Tibial nerve (tissue), 4 donors: ENCODE measurements at places on chromosomes 16 and 17. TPM values are rescaled to one million over a fixed set of nuclear protein-coding genes. Genes with fewer than 3 reads are reported as not detected.
A peak's percentile ranks its signal among the peaks of the same experiment; 100 is the strongest.

- DNase-seq = no peak
These were observed 29.9 kb downstream of the MIS12 start for GRCh38 chr17:5516060-5516792.

- no peak for DNase-seq
These were observed 1.8 kb downstream of the SHBG start for GRCh38 chr17:7631398-7632380.

DNA sequence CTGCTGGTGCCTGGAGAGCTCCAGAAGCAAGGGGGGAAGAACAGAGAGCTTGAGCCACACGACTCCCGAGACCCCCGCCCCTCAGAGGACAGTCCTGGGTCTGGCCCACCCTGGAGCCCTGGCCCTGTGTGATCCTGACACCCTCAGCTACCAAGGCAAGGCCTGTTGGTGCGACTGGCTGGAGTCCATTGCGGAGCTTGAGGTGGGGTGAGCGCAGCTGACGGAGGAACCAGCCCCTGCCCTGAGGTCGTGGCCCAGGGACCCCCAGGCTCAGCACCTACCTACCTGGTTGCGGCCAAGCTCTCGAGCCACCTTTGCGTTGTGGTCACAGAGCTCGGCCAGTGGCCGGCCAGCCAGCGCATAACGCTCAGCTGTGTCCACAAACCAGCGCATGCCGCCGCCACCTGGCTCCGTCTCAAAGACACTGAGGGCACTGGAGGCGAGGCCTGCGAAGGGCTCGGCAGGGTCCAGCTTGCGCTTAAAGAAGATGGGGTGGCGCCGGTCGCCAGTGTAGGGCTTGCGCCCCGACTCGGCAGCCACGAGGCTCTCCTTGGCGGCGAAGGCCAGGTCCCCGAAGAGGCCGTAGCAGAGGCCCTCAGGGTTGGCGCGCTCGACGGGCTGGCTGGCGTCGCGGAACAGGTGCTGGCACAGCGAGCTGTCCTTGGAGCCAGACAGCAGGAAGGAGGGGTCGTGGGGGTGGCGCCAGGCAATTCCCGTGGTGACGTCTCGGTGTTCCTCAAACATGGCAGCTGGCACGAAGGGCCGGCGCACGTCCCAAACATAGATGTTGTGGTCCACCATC lies 2.5 kb upstream of the JMJD8 start:
- no peak for DNase-seq

DNA sequence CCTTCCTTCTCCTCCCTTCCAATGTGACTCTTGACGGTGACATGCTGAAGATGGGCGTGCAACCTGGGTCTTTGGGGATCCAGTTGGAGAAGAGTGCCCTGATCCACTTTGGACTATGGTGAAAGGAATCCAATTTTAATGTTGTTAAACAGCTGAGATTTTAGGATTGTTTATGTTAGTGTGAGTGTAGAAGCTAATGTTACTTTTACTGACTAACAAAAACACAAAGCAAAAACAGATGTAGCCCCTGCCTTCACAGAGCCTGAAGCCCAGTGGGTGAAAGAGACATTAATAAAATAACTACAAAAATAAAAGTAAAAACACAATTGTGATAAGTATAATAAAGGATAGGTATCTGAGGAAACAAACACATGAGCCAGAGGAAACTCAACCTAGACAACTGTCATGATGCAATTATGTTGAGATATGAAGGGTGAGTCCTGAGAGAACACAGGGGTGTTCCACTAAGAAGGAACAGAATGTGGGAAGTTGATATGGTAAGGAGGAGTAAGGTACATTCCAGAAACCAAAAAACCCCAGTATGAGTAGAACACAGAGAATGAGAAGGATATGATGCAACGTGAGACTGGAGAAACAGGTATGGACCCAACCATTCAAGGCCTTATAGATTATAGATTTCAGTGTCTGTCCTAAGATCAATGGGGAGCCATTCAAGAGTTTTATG lies 115.1 kb upstream of the PMFBP1 start:
- no peak for DNase-seq

GRCh38 chr17:4980644-4981216 lies 6.7 kb downstream of the CAMTA2 start:
- no peak for DNase-seq

- no peak for DNase-seq
These were observed 15.4 kb downstream of the NAA60 start for GRCh38 chr16:3458852-3459361.

DNA sequence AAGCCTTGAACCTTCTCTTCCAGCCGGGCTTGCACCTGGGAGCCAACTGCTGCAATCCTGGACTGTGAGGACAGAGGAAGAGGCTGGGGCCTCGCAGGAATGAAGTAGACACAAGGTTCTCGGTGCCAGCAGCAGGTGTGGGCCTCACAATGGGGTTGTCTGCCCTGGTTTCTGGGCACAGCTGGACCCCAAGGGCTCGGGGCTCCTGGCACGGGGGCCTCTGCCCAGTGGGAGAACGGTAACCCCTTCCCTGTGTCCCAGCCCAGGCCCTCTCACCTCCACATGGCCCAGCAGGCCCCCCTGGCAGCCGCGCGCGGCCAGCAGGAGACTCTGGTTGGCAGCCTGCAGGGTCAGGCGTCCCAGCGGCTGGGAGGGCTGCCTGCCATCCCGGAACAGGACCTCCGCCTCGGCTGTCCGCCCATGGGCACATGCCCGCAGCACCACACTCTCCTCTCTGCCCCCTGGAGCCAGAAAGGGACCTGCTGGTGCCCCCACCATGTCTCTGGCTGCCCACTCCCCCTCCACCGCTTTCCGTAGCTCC lies 46.9 kb downstream of the RMI2 start:
- no peak for DNase-seq

GRCh38 chr17:1011760-1012735 lies 15.1 kb downstream of the TIMM22 start:
- no peak for DNase-seq

The THAP11 gene
- total RNA-seq = 47.1 TPM

DNA sequence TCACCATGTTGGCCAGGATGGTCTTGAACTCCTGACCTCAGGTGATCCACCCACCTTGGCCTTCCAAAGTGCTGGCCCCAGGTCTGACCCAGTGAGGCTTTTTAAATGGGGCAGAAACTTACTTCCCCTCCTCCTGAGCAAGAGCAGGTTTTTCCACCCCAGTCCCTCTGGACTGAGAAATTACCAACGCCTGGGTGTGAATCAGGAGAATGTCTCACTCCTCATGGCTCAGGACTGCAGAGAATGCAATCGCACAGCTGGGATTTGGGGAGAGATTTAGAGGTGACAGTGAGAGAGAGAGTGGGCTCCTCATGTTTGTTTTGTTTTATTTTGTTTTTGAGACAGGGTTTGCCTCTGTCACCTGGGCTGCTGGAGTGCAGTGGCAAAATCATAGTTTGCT lies 203.6 kb downstream of the RAB11FIP4 start:
- no peak for DNase-seq

The ATMIN gene
- total RNA-seq = 24.7 TPM

The TMEM98 gene
- total RNA-seq = 191 TPM

DNA sequence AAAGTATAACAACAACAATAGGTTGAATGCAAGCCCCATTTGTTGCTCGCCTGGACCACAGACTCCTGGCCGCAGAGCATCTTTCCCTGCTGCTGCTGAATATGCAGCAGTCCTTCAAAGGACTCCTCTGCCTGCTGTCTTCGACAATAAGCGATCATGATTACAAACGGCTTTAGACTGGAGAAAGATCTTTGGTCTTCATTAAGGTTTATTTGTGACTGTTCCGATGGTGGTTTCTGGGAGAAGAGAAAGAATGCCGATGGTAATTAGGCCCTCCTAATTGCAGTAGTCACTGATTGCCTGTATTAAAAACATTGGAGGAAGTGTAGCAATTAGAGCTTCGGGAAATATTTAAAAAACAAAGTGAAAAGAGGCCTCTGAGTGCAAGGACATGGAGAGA lies 138.2 kb downstream of the CACNG3 start:
- DNase-seq = no peak

GRCh38 chr16:6247775-6248174 lies 1084.9 kb upstream of the RBFOX1 start:
- DNase-seq = no peak

- DNase-seq = no peak
These were observed 109.0 kb downstream of the HS3ST3A1 start for GRCh38 chr17:13492737-13493122.

The PPY gene
- not detected for total RNA-seq

The MPV17L gene
- total RNA-seq = 18.6 TPM

- DNase-seq = no peak
These were observed 43.8 kb downstream of the COX10 start for GRCh38 chr17:14113137-14113536.

GRCh38 chr16:89764711-89765201 lies 43.4 kb downstream of the ZNF276 start:
- DNase-seq = peak; percentile 21

The FTO gene
- 127 TPM for total RNA-seq

The CLEC19A gene
- total RNA-seq = not detected

DNA sequence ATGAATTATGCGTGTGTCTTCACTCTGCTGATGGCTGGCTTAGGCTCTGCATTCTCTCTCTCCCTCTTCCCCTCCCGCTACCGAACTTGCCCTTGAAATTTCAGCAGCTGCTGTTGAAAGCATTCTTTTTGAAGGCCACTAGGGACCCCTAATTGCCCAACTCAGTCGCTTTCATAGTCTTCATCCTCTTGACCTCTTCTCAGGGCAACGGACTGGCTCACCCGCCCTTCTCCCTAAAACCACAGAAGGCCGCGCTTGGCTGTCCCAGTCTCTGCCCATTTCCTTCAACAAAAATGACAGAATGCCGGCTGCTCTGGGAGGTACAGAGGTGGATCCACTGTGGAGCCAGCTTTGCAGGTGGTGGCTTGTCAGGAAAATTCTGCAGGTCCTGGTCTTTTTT lies 21.0 kb upstream of the FMNL1 start:
- peak; percentile 68 for DNase-seq

DNA sequence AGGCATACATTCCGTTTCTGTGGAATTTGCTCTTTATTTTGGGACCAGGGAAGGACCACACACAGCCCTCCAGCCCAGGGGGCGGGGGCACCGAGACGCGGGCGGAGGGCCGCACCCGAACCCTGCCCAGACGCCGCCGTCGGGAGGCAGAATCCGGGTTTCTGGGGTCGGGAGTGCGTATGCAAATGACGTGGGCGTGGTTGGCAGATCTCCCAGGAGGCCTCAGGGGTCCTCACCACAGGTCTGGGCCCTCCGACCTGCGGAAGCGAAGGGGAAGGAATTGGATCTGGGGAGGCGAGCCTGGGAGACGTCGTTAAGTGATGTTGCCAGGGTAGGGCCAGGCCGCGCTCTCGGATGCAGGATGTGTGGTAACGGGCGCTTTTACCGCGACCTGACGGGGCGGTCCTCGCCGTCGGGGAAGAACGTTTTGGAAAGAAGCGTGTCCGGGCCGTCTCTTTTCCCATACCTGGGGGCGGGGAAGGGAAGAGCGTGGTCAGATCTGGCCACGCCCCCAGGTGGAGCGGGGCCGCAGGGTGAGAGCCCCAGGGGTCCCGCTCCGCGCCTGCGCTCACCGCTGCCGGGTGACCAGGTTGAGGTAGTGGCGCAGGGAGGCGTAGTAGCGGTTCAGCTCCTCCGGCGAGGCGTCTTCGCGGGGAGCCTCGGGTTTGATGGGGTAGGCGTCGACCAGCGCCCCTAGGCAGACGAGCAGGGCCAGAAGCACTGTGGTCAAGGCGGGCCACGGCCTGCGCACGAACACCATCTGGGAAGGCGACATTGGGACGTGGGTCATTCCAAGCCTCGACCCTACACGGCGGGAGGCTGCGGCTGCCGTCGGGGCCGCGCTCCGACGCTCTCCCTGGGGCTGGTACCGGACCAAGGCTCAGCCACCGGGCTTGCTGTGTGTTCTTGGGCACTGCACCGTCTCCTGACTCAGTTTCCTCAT lies 745 bp downstream of the PYY start:
- no peak for DNase-seq

DNA sequence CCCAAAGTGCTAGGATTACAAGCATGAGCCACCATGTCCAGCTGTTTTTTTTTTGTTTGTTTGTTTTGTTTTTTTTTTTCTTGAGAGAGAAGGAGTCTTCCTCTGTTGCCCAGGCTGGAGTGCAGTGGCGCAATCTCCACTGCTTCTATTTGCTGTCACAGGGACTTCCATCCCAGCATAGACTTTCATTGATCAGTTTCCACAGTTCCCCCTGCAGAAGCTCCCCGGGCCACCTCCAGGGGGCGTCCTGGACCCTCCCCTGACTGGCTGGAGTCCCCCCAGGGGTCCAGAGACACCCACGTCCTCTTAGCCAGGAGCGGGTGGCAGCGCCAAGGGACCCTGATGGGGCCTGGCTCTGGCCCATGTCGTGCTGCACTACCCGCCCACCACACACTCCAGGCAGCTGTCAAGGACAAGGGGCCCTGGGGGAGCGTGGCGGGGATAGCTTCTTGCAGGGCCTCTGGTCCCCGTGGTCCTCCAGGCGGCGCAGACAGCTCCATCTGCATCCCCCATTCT lies 3.1 kb upstream of the NPW start:
- no peak for DNase-seq

GRCh38 chr16:72023962-72024361 lies 15.4 kb downstream of the DHODH start:
- DNase-seq = no peak

DNA sequence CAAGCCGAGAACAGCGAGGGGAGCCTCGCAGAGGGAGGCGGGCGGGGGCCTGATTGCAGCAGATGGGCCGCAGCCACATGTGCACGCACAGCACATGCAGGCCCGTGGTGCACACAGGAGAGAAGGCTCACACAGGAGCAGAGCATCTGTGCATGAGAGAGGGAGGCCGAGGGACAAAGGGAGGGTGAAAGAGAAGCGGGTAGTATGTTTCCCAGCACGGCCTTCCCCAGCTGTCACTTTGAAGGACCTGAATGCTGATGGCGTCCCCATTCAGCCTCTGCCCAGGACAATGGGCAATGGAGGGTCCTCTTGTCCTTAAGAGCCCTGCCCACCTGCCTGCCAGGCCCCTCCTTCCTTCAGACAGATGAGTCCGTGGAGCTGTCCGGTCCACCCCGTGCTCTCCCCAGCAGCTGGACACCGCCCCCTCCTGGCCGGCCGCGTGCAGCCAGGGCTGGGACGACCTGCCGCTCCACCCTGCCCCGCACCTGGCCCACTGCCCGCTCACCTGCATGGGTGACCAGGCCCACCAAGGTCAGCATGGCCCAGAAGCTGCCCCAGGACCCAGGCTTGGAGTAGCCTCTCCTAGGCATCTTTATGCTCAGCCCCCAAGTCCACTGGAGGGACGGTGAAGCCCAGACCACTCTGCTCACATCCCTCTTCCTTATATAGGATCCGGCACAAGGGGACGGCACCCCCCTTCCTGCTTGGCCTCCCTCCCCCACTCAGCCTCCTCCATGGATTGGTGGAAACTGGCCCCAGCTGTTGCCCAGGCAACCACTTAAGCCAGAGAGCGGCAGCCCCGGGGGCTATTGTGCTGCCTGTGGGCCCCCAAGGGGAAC lies at the start of gene BTBD17:
Gene BTBD17 (minus strand): TSS at position 639 of the 839 bp plus-strand sequence. CDS start 49 bp downstream, at position 590.
- DNase-seq = peak; percentile 20
